ENCODE measurements at places on chromosomes 5 and 9.

- no peak for DNase-seq
Observed at GRCh38 chr5:142280066-142281007, 44.5 kb downstream of the SPRY4 start.

GRCh38 chr5:1815881-1816292, 14.7 kb downstream of the NDUFS6 start:
- no peak for DNase-seq

GRCh38 chr5:43027054-43027785, 12.9 kb downstream of the ANXA2R start:
- DNase-seq = no peak

DNA sequence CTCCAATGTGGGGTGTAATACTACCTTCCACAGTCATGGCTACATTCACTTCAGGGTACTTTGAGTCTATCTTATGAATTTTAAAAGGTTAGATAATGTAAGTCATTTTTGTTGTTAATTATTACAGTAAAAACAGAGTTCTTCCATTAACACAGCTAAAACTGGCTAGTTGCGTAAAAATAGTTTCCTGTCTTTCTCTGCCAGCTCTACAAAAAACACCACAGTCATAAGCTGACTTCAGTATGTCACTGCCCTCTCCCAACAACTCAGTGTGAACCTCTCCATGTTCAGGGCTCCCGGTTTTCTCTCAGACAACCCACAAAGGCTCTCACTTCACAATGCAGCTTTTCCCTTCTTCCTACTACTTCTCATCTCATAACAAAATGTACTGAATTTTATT, 84.8 kb upstream of the ITGA1 start:
- peak; percentile 26 for DNase-seq

- no peak for DNase-seq
Observed at GRCh38 chr9:1179366-1179765, 129.2 kb downstream of the DMRT2 start.

Measured in SK-N-MC (cell line).